Calu3 (cell line): ENCODE measurements at places on chromosomes 16 and 17.

DNA sequence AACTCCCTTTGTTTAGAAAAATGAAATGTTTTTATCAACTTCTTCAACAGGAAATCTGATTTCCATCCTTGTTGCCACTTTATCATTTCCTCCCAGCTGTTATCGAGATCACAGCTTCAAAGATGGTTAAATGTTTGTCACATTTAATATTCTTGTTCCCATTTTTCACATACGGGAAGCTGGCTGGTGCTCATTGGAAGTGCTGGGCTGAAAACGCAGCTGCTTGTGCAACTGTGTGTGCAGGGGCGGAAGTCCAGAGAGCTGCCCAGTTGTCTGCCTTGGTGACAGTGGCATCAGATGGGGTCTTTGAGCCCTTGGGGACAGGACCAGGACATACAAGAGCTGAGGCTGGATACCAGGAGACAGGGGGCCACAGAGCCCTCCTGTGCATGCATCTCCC lies 549.2 kb upstream of the CDH11 start:
- DNase-seq = no peak

GRCh38 chr16:79347277-79347676 lies 253.3 kb downstream of the MAF start:
- DNase-seq = no peak

- no peak for DNase-seq
Measured at GRCh38 chr16:19935694-19936093, 51.0 kb upstream of the GPRC5B start.

DNA sequence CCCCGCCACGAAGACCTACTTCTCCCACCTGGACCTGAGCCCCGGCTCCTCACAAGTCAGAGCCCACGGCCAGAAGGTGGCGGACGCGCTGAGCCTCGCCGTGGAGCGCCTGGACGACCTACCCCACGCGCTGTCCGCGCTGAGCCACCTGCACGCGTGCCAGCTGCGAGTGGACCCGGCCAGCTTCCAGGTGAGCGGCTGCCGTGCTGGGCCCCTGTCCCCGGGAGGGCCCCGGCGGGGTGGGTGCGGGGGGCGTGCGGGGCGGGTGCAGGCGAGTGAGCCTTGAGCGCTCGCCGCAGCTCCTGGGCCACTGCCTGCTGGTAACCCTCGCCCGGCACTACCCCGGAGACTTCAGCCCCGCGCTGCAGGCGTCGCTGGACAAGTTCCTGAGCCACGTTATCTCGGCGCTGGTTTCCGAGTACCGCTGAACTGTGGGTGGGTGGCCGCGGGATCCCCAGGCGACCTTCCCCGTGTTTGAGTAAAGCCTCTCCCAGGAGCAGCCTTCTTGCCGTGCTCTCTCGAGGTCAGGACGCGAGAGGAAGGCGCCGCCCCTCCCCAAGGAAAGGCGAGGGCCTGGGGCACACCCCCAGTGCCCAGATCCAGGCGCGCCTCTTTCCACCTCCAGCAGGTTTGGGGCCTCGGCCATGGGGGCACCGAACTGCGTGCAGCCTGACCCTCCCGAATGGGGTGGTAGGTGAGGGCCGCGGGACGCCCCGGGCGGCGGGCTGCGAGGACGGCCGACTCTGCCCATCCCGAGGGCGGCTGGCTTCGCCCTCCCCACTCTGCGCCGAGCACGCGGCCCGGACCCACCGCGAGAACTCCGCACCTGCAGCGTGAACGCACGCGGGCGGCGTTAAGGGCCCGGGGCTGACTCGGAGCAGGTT lies 664 bp downstream of the HBQ1 start:
- DNase-seq = peak; percentile 86

- no peak for DNase-seq
Measured at GRCh38 chr16:10752843-10753523, 9.3 kb downstream of the NUBP1 start.

DNA sequence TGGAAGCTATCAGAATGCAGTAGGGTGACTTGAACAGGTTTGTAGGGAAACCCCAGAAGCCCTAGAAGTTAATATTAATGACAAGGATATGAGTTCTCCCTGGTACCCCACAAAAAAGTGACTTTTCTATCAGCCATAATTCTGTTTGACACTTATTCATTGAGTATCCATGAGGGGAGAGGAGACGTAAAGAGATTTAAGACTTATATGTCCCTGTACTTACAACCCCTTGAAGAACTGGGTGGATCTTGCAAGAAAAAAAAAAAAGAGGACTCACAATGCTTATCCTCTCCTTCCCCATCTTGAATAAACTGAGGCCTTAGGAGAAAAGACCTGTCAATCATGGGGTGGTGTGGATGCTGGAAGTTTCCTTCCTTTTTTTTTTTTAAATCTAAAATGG lies 203.5 kb downstream of the CBLN1 start:
- no peak for DNase-seq

DNA sequence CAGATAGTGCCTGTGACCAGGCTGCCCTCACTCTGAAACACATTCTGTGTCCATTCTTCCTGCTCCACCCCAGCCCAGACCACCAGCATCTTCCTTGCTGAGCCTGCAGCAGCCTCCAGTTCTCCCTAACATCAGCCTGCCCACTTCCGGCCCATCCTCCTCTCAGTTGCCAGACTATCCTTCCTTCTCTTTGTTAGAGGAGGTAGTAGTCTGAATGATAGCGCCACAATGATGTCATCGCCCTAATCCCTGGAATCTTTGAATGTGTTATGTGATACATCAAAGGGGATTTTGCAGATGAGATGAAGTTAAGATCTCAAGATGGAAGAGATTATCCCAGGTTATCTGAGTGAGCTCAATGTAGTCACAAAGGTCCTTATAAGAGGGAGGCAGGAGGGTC lies 3.2 kb upstream of the ZDHHC1 start:
- DNase-seq = no peak

DNA sequence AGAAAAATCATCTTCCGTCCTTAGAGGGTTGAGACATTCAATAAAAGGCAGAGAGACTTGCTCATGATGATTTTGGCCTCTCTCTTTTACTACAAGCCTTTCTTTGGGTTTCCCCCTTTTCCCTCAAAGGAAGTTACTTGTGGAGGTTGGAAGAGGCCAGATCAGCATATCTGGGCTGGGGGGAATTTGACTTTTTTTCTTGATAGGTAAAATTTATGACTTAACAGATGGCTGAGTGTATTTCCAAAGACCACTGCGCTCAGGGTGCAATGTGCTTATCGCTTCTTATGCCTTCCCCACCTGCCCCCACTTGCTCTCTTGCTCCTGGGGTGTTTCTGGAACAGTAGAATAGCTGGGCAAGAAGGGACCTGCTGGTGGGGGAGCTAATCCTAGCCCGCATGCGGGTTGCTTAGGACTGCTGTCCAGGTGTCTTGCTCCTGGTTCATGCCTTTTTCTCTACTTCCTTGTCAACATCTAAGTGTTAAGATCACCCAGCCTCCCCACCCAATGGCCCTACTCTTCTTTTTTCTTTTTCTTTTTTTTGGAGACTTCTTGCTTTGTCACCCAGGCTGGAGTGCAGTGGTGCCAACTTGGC lies 131.9 kb downstream of the MSI2 start:
- DNase-seq = no peak

- DNase-seq = no peak
Measured at GRCh38 chr16:60811051-60811608, 1225.1 kb downstream of the CDH8 start.

GRCh38 chr17:17269926-17270773 lies 10.9 kb downstream of the COPS3 start:
- DNase-seq = peak; percentile 7

- no peak for DNase-seq
Measured at GRCh38 chr17:82399041-82399441, 19.1 kb upstream of the HEXD start.

DNA sequence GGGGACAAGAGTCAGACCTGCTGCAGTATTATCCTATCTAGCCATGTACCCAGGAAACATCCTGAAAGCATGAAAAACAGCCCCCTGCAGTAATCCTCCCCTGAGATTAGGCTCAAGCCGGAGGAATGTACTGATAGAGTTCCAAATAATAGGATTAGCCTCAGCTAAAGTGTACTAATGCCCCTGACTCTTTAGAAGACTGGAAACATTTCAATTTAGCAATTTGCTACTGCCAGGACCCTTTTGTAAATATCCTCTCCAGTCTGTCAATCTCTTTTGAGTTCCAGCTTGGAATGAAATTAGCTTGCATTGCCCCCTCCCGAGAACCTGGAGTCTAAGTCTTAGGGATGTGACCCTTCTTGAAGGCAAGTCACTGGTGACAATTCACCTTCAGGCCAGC lies 110.8 kb upstream of the DNAH9 start:
- DNase-seq = no peak

DNA sequence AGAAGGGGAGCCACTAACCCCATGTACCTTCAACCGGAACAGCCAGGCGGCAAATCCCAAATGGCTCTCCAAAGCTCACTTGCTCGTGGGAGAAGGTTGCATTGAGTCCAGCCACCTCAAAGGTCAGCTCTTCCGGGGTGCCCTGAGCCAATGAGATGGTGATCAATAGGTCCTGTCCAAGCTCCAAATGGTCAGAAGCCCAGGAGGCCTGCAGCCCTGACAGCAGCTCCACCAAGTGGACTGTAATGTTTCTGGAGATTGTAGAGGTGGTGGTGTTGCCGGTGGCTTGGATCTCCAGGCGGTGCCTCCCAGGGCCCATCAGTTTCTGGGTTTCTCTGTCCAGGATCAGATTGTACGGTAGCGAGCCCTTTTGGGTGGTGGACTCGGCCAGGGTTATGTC lies 39.9 kb upstream of the BCO1 start:
- DNase-seq = peak; percentile 45

DNA sequence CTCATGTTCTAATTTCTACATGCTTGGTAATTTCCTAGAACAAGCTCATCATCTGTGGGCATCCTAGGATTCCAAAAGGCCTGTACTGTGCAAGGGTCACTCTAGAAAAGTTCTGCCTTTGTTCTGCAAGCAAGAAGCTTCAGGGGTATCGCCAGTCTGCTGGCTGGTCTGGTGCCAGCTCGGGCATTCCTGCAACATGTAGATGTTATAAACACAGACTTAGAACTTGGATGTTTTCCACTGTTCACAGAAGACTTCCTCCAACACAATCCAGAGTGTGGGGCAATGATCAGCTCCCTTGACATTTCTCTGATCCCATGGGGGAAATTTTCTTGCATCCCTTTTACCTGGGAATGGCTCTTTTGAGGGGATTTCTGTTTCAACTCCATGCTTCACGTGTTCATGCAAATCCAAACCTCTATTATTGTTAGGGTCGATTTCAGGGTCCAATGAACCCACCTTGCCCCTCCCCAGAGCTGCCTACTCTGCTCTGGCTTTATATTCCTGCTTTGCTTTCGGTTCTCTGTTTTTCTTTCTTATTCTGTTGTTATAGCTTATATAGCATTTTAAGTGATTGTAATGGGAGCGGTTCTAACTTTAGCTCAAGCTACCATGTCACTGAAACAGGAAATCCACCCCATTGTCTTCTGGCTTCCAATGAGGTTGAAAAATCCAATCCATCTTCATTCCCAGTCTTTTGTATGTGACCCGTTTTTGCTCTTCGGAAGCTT lies 25.3 kb downstream of the UBE2O start:
- no peak for DNase-seq

DNA sequence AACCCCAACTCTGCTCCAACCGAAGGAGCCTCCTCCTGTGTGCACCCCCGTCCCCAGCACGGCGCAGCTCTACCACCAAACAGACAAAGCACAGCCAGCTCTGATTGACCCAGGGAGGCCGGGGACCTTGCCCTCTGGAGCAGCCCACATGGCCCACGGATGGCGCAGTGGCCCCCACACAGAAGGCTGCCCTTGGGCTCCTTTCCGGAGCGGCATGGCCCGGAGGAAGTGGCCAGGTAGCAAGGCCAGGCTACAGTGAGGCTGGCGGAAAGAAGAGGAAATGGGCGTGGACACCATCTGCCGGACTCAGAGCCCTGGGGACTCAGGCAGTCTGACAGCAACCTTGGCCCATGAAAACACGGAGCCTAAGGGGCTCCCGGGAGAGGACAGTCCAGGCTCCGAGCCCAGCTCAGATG lies 19.9 kb upstream of the ZC3H18 start:
- DNase-seq = peak; percentile 35

DNA sequence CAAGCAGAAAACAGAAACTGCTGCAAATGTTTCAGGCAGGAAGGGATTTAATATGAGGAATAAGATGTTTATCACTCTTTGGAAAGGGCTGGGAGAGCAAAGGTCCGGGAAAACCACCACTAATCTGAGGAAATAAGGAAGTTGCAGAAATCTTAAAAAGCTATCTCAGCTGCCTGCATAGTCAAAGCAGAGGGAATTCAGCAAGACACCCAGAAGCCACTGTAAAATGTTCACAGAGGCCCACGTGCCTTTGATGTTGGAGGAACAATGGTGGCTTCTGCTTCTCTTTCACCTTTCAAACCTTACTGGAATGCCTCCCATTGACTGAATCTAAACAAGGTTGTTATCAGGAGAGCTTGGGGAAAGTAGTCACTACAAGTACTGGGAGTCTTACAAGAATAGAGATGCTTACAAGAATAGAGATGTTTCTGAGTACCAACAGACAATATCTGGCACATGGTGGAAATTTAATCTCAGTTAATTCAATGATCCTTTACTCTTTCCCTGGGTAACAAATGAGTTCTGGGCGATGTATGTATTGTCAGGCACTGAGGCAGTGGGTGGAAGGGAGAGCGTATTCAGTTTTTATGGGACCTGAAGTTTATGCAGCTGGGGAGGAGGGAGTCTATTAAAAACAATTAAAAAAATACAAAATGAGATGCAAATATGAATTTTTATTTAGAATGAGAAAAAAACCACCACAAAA lies 56.1 kb upstream of the MED13 start:
- no peak for DNase-seq

- DNase-seq = no peak
Measured at GRCh38 chr17:4204710-4205173, 59.0 kb downstream of the ANKFY1 start.

DNA sequence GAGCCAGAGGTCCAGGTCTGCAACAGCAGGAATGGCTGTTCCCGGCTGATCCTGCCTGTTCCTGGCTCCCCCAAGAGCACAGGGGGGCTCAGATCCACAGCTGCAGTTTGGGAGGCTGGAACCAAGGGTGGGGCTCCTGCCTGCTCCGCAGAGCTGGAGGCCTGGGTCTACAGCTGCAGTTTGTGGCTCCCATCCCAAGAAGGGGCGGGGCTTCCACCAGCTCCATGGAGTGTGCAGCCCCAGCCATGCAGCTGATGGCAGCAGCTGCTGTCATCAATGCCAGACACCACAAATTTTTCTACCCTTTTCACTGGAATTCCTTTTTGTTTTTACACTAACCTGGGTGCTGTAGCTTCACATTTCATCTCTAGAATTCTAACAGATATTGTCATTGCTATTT lies 135.4 kb upstream of the KIF2B start:
- no peak for DNase-seq

GRCh38 chr17:50206604-50207293 lies 5.3 kb upstream of the COL1A1 start:
- peak; percentile 46 for DNase-seq
